ENCODE measurements at places on chromosomes 6 and 20.

DNA sequence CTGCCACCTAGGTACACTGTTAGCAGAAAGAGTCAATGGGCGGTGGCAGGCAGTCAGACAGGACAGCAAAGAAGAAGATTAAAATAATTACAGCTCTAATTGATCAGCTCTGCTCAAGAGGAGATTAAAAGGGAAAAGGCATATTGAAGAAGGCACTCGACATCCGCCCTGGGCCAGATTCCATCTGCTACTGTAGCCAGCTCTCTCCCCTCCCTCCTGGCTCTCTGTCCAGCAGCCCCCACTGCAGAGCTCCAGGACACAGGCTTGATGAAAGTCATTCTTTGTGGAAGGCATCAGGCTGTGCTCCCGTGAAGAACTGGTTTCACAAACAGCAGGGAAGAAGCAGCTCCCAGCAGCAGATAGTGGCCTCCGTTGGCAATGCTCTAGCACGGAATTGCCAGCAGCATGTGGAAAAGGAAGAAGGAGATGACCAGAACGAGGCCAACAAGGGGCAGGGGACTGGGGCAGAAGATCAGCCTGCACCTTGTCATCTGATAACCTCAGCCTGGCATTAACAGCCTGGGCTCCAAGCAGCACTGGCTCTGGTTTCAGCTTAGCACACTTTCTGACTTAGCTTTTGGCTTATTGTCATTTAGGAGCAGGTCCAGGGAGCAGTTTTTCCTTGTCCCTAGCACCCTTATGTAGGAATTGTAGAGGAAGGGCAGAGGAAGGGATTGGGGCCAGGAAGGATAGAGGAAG, 465.9 kb downstream of the KIF16B start:
- no peak for DNase-seq

DNA sequence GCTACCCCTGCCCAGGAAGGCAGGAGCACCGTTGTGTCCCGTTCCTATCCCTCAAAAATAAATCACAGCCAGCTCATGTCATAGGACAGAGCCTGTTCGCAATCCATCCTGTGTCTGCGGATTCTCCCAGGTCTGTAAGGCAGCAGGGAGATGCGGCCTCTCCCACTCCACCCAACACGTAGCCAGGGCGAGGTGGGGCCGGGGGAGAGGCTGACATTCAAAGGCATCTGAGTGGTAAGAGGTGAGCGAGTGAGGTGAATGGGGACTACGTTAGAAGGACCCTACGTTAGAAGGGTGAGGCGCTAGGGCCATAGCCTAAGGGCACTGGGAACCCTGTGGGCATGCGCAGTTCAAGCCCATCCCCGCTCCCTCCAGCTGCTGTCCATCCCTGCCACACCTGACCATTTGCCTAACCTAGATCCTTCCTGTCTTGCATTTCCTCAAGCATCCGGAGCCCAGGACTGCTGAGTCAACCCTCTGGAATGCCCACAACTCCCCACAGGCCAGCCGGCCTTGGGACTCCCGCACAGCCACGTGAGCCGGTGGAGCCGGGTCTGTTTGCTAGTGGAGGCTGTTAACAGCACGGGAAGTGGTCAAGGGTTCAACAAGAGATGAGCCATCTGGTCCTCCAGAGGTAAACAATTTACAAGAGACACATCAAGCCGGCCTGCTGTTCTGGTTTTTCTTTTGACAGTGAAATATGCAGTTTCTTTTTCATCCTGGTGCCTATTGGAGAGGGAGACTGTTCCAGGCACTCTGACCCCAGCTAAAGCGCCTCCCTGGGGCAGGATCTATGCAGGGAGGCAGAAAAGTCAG, 45.9 kb downstream of the RIPOR3 start:
- no peak for DNase-seq

GRCh38 chr6:152338335-152339125, 298.6 kb downstream of the SYNE1 start:
- peak; percentile 34 for DNase-seq

GRCh38 chr6:131733376-131734016, 22.7 kb upstream of the CTAGE9 start:
- DNase-seq = no peak

- DNase-seq = peak; percentile 82
Observed at GRCh38 chr20:51456511-51457509, 85.7 kb downstream of the NFATC2 start.

- DNase-seq = no peak
Observed at GRCh38 chr6:34583461-34583860, 27.3 kb upstream of the SPDEF start.

GRCh38 chr6:97626671-97627441, 343.8 kb upstream of the MMS22L start:
- no peak for DNase-seq

DNA sequence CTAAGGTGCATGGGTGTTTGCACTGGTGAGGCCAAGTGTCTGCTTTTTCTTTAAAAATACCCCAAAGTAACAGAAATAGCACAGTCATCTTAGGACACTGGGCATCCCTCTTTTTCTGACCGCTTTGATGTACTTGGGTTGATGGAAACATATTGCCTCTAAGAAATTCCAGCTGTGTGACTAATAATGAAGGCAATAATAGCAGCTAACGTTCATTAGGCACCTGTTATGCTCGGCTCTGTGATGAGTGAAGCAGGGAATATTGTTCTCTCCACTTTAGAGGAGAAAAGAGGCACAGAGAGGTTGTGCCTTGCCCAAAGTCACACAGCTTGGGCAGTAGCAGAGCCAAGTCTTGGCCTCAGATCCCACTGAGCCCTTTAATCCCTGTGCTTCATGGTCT, 100.7 kb downstream of the F13A1 start:
- DNase-seq = no peak

- no peak for DNase-seq
Observed at GRCh38 chr6:64945450-64945849, 761.6 kb downstream of the EYS start.

- DNase-seq = no peak
Observed at GRCh38 chr20:23002276-23002675, 32.8 kb upstream of the SSTR4 start.

GRCh38 chr6:163789199-163789810, 374.8 kb downstream of the QKI start:
- DNase-seq = no peak

DNA sequence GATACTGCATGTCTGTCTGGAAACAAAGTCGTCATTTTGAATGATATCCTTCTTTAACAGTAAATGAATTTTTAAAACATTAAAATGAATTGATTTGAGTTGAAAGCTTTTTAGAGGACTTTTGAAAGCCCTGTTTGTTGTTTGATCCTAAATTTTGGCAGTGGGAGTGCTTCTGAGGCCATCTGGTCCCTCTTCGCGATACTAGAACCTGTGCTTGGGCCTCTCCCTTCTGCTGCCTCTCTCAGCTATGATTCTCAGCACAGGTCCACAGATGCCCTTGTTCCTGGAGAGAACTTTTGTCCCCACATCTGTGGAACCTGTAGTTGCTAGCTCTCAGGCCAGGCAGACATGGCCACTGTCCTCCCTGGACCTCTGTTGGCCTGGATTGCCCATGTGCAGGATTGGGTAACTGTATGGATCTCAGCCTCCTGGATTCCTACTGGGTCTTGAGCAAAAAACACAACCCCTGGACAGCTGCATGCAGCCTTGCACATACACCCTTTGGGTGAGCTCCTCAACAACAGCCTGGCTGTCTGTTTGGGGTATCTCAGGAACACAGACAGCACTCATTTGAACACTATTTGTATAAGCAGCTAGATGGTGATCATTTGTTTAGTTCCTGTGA, 21.9 kb downstream of the UST start:
- DNase-seq = no peak

DNA sequence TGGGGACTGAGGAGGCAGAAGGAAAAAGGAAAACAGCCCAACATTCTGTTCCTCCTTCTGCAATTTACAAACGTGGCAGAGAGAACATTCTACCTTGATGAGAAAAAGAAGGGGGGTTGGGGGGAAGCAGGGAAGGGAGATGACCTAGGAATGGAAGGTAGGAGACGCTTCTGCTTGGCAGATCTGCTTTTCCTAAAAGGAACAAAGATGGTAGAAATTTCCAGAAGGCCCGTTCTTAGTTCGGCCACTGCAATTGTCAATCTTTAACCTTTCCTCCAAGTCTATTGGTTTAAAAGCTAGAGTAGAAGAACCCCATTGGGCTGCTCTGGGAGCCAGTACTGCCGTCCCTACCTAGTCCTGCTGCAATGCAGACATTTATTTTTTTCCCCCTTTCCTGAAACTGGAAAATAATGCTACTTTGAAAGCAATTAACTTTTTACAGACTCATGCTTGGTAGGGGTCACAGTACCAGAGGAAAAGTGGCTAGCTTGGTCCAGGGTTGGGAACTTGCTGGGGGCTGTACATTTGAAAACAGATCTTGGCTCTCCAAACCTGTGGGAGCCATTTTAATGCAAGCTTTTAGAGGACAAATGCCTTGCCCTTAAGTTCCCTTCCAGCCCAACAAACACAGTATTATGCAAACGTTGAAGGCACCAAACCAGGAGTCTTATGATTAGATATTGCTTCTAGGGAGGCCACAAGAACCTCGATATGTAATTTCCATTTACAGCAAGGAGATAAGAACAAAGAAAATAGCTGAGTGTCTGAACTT, 2.6 kb downstream of the ZMYND8 start:
- DNase-seq = peak; percentile 68

- DNase-seq = no peak
Observed at GRCh38 chr6:134520181-134521115, 202.5 kb upstream of the SGK1 start.

DNA sequence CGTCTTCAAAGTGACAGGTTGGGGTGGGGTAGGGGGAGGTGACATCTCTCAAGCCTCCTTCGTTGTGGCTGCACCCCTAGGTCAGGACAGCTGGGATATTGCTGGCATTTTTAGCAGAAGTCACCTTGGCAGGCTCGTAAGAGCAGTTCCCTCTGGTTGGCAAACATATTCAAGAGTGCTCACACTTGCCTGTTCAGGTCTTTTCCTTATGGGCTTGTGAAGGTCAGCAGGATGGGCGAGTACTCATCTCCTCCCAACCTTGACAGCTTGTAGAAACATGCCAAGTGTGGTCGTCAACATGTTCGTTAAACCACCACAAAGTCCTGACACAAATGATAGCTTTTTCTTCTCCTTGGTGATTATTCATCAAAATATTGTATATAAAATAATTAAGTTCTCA, 113.6 kb downstream of the HDGFL1 start:
- no peak for DNase-seq

DNA sequence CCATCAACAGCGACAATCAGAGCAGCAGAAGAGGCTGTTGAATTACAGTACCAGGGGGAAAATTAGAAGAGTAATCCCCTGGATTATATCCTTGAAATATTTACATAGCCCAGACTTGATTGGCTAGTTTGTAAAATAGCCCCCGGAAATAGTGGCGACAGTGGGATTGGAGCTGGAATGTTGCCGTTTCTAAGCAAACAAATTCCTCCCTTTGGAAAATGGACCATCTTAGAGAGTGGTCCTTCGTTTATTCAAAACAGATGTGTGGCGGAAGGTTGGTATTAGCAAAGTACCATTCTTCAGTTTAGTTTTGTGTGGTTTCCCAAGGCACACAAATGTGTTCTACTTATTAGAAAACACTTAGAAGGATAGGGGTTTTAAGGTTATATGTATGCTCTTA, 4.5 kb upstream of the EPB41L2 start:
- DNase-seq = no peak

GRCh38 chr6:167736486-167737204, 90.1 kb upstream of the AFDN start:
- no peak for DNase-seq

DNA sequence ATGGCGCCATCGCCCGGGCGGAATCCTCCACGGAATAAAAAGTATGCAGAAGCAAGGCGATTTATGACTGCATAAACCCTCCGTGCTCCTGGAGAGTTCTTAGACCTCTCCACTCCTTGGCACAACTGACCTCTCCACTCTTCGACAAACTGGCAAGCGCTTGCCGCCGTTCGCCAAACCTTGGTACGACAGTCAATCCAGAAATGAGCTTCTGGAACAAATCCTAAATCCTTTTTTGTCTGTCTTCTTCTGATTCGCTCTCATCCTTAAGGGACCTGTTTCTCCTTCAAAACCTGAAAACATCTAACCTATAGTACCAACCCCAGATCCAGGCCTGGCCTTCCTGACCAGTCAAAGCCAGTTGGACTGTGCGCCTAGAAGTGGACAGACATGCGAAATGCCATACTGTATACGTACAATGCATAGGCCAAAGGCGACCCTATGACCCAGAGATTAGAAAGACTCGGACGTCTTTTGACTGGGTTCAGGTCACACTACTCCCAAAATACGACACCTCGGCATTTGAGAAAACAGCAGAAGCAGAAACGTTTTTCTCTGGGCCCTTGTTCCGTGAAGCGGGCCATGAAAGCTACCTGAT, 59.4 kb downstream of the TRIM27 start:
- DNase-seq = no peak

- DNase-seq = no peak
Observed at GRCh38 chr6:146582857-146583256, 15.9 kb upstream of the ADGB start.

GRCh38 chr6:157528931-157529653, 148.1 kb downstream of the ZDHHC14 start:
- no peak for DNase-seq

DNA sequence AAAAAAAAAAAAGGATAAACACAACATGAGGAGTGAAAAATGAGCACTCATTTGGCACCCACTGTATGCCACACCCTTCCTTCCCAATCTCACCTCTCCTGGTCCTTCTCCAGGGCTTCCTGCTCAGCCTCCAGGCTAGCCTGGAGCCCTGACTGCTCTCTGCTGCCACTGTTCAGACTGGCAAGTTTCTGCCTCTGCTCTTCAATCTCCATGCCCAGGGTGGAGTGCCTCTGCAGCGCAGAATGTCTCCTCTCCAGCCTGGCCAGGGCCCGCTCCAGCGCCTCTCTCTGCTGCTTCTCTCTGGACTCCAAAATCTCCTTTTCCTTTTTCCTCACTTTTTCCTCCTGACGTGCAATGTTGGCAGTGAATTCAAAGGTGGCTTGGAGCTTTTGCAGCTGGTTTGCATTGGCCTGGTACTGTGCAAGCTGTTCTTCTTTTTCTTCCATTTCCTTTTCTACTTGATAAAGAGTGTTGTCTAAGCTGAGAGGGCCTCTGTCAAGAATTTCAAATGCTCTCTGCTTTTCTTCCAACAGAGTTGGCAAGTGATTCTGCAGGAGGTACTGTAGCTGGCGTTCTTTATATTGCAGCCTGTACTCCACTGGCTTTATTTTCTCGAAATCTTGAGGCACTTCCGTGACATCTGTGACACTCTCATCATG, 194.4 kb downstream of the KIF16B start:
- no peak for DNase-seq

GRCh38 chr6:170143401-170144150, 147.3 kb downstream of the DLL1 start:
- DNase-seq = no peak

DNA sequence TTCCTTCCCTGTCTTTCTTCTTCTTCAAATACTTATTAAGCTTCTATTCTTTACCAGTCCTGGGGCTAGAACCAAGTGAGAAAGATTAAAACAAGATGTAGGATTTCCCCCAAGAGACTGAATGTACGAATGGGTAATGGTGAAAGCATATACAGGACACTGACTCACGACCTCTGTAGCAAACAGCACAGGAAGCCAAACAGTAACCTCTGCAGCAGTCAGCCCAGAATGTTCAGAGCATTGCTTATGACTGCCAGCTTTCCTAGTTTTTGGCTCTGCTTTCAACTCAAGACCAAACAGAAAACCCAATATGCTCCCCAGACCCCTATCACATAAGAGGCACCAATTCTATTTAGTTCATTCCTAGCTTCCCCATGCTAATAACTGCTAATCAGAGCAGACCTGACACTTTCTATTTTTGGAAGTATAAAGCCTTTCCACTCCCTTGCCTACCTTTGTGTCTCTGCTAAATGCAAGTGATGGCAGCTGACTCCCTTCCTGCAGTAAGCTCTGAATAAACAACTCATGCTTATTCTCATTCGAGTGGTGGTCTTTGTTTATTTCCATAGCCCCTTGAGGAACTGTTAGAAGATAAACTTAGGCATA, 690.6 kb downstream of the EPM2A start:
- no peak for DNase-seq
